ENCODE measurements at places on chromosomes 2 and 18. TPM values are rescaled to one million over a fixed set of nuclear protein-coding genes. Genes with fewer than 3 reads are reported as not detected.

Gene LINC00305
- not detected for total RNA-seq

Gene IL37
- total RNA-seq = not detected

Gene ATP6V1B1
- total RNA-seq = not detected

Gene NEU2
- not detected for total RNA-seq

Gene MC2R
- not detected for total RNA-seq

Gene LYG1
- total RNA-seq = 0.74 TPM

Gene PEX13
- 42.5 TPM for total RNA-seq

Gene LYPD6
- 8.1 TPM for total RNA-seq

Gene CXCR1
- total RNA-seq = not detected

Gene SPC25
- 5.4 TPM for total RNA-seq

Gene DSC2
- total RNA-seq = 5.4 TPM

Gene LRP2
- 0.49 TPM for total RNA-seq

Gene CHRND
- not detected for total RNA-seq

Gene MZT2B
- total RNA-seq = 93.4 TPM

Gene ASAP2
- total RNA-seq = 44.5 TPM

Gene SLC30A3
- 1.2 TPM for total RNA-seq

Gene NR4A2
- 6.1 TPM for total RNA-seq
